CD14-positive monocyte (primary cell): ENCODE measurements at places on chromosomes 1 and 21. TPM values are rescaled to one million over a fixed set of nuclear protein-coding genes. Genes with fewer than 3 reads are reported as not detected.
A peak's percentile ranks its signal among the peaks of the same experiment; 100 is the strongest.

DNA sequence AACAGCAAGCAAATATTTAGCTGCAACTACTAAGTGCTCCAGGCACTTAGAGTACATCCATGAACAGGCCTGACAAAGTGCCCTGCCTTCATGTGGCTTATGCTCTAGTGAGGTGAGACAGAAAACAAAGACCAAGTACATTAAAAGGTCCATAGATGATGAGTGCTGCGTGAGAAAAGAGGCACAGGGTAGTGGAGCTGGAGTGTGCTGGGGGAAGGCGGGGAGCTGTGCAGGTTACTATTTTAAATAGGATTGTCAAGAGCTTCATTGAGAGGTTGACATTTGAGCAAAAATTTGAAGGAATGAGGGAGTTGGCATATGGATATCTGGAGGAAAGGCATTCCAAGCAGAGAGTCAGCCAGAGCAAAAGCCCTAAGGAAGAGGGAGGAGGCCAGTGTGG is 29.3 kb upstream of the RXRG start:
- no peaks in the 10 kb centered on the region for H3K4me1 ChIP-seq
- H3K36me3 ChIP-seq: no peaks in the 10 kb centered on the region
- H3K4me3 ChIP-seq: no peak overlapping the region
- no peak for DNase-seq
- H3K27me3 ChIP-seq: no peaks in the 10 kb centered on the region
- H3K27ac ChIP-seq: no peak overlapping the region

DNAJC28 gene
- polyA plus RNA-seq: 1.1 TPM

DNA sequence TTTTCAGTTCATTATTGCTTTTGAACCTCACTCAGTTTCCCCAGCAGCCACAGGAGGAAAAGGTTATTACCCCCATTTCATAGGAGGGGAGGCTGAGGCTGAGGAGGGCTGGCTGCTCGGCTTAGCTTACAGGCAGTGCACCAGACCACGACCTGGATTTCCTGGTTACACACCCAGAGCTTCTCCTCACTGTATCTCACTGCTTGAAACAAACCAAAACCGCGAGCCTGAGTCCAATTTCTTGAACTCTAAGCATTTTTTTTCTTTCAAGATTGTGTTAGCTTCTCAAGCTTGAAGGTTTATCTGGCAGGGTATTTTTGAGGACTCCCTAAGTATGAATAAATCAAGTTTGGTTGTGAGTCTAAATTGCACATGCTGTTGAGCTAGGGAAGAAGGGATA is 188.9 kb upstream of the EDN2 start:
- no peak overlapping the region for H3K27ac ChIP-seq
- peaks cover 28% of the 10 kb centered on the region for H3K4me1 ChIP-seq
- H3K27me3 ChIP-seq: no peaks in the 10 kb centered on the region
- no peaks in the 10 kb centered on the region for H3K36me3 ChIP-seq
- peak overlapping the region; percentile 7 for H3K4me3 ChIP-seq

DNA sequence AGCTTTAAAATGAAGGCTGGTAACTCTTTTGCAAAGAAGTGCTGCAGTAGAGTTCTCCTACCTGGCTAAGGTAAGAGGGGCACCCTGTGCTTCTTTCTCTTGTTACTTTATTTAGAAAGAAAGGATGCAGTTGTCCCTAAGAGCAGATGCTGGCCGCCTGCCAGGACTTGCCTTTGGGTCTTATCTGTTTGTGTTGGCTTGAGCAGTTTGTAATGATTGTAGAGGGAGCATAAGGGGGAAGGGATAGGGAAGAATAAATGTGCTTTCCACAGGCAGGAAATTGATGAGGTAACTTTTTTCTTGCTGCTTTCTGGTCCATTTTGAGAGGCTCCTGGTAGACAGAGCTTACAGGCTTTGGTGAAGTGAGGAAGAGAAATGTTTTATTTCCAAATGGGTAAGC is 229.6 kb downstream of the HHAT start:
- no peak overlapping the region for H3K4me3 ChIP-seq
- H3K4me1 ChIP-seq: no peaks in the 10 kb centered on the region
- H3K27ac ChIP-seq: no peak overlapping the region
- no peak for DNase-seq
- H3K27me3 ChIP-seq: no peaks in the 10 kb centered on the region

GRCh38 chr1:95733031-95733430 is 499.0 kb downstream of the RWDD3 start:
- H3K4me1 ChIP-seq: no peaks in the 10 kb centered on the region
- DNase-seq: no peak
- H3K36me3 ChIP-seq: no peaks in the 10 kb centered on the region
- no peak overlapping the region for H3K4me3 ChIP-seq
- no peak overlapping the region for H3K27ac ChIP-seq

C1orf53 gene
- polyA plus RNA-seq: 1.5 and 1.7 TPM in 2 replicates

S100A7A gene
- polyA plus RNA-seq: not detected in 2 replicates

DNA sequence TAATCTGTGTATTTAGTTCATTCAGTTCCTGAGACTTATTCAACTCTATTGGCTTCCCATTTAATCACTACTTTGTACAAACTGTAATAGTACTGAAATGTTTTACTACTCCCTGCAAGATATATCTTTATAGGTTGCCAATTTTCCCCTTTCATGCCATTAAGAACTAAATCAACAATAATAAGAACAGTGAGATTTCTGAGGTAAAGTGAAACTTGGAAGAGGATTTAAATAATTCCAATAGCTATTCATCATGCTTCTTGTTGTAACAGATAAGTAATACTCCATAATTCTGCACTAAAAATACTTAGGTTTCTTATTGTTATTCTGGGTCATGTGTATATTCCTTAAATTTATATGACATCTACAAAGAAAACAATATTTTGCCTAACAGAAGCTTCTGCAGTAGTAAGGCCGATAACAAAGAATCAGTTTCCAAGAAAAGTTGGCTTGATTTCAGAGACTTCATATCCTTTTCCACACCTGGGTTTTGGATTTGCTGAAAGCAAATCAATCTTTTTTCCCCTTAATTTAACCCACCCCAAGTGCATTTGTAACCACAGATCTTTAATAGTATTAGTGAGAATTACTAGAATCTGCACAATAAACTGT is 258.3 kb downstream of the FAF1 start:
- H3K4me3 ChIP-seq: no peak overlapping the region
- DNase-seq: no peak
- no peaks in the 10 kb centered on the region for H3K4me1 ChIP-seq

GRCh38 chr1:36397083-36397377 is 678 bp downstream of the LSM10 start:
- H3K27ac ChIP-seq: peak overlapping the region; percentile 94
- H3K4me1 ChIP-seq: peaks cover 33% of the 10 kb centered on the region
- H3K4me3 ChIP-seq: peak overlapping the region; percentile 87

ARHGEF11 gene
- polyA plus RNA-seq: 17.7 TPM

UTS2 gene
- 0.11 TPM for polyA plus RNA-seq

LCE2B gene
- polyA plus RNA-seq: not detected

NBPF6 gene
- polyA plus RNA-seq: not detected in 2 replicates

GRCh38 chr1:6205849-6206519 is at the start of gene RNF207:
RNF207 (plus strand) TSS chr1:6206119; CDS start chr1:6206536, 417 bp downstream.
- peaks cover 47% of the 10 kb centered on the region for H3K27me3 ChIP-seq
- peaks cover 22% of the 10 kb centered on the region for H3K4me1 ChIP-seq
- H3K4me3 ChIP-seq: peak within 1 kb of the TSS; percentile 64
- H3K27ac ChIP-seq: no peak within 1 kb of the TSS

GPA33 gene
- polyA plus RNA-seq: 0.84 and 0.97 TPM in 2 replicates

FBXO2 gene
- not detected for polyA plus RNA-seq

S1PR1 gene
- polyA plus RNA-seq: 0.27 and 0.36 TPM in 2 replicates

- no peaks in the 10 kb centered on the region for H3K27me3 ChIP-seq
- H3K4me1 ChIP-seq: no peaks in the 10 kb centered on the region
Measured at GRCh38 chr1:107394301-107394700, 253.5 kb downstream of the NTNG1 start.
